Stimulated activated CD4-positive, alpha-beta T cell treated with anti-CD3 and anti-CD28 coated beads, Interleukin-1b, Interleukin-23, amount 100 ng/mL, for 1 hour (primary cell): ENCODE measurements at places on chromosomes 1 and 21.

DNA sequence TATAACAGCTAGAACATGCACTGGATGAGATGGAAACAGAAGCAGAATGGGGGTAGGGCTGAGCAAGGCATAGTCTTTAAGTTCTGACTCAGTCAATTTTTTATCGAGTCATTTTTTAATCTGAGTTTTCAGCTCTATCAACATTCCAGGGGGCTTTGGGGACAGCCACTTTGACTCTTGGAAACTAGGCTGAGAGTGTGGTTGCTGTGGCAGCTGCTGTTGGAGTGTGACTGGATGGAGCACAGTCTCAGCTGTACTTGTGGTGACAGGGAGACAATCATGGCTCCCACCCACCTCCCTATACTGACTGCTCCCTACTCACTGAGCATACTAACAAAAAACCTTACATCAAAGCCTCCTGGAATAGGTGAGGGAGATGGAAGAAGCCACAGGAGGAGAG lies 25.0 kb downstream of the GJA5 start:
- no peak for DNase-seq

DNA sequence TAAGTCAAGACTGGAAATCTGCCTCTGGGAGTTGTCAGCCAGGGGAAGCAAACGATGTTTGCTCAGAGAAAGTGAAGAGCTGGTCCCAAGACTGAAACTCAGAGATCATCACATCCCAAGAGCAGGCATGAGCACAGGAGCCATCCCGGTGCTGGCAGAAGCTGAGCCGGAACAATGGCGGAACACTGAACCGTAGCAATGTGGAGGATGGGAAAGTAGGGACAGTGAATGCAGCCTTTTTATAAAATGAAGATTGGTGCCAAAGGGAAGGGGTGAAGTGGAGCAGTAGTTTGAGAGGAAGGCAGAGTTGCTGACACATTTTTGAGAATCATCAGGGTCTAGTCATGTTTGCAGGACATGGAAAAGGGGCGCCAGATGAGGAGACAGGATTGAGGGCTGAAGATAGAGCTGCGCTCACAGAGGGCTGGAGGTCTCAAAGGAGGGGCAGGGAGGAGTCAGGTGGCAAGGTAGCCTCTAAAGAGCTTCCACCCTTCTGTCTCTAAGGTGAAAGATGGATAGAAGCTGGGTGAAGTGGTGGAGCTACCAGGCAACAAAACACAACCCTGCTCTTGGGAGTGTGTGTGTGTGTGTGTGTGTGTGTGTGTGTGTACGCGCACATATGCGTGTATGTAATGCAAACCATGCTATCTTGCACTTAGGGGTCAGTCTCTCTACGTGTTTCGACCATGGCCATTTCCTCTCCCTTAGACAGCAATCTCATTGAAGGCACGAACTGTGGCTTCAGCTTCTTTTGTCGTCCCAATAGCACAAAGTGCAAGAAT lies 94.3 kb upstream of the IRF2BP2 start:
- DNase-seq = no peak

- DNase-seq = no peak
These were observed 138.6 kb upstream of the EDN2 start for GRCh38 chr1:41622859-41623732.

- DNase-seq = no peak
These were observed 12.3 kb downstream of the SORT1 start for GRCh38 chr1:109385417-109385816.

GRCh38 chr1:230255991-230256390 lies 170.1 kb downstream of the PGBD5 start:
- no peak for DNase-seq
